Cardiac muscle cell (in vitro differentiated cells and primary cell): ENCODE measurements at places on chromosomes 13 and 19. TPM values are rescaled to one million over a fixed set of nuclear protein-coding genes. Genes with fewer than 3 reads are reported as not detected.
A peak's percentile ranks its signal among the peaks of the same experiment; 100 is the strongest.

GRCh38 chr13:91247768-91248167 lies 99.7 kb upstream of the MIR17HG start:
- DNase-seq: peak; percentile 5

GRCh38 chr13:45015300-45015699 lies 26.0 kb downstream of the GPALPP1 start:
- DNase-seq: no peak

DNA sequence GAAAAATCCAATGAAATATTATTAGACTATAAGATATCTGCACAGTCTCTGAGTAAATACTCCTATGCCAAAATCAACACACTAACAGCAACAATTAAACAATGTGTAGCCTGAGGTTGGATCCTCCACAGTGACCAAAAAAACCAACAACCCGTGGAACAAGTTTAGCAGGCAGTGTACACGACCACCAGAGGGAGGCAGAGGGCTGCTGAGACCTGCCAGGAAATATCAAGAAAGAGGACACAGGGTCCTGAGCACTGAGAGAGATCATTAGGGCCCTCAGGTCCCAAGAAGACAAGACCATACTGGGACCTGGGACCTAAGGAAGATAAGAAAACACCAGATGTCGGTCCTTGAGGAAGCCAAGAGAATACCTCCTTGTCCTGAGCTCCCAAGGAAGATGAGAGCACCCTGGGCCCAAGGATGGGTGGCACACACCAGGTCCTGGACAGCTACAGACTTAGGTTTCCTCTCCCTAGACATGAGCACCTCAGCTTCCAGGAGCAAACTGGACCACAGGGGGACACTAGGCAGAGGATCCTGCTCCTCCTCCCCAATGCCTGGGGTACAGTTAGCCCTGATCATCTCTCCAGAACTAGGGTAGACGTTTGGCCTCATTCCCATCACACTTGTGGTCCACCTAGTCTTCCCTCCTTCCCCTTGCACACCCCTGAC lies 822 bp upstream of the ZNF274 start:
- DNase-seq: peak; percentile 55

DNA sequence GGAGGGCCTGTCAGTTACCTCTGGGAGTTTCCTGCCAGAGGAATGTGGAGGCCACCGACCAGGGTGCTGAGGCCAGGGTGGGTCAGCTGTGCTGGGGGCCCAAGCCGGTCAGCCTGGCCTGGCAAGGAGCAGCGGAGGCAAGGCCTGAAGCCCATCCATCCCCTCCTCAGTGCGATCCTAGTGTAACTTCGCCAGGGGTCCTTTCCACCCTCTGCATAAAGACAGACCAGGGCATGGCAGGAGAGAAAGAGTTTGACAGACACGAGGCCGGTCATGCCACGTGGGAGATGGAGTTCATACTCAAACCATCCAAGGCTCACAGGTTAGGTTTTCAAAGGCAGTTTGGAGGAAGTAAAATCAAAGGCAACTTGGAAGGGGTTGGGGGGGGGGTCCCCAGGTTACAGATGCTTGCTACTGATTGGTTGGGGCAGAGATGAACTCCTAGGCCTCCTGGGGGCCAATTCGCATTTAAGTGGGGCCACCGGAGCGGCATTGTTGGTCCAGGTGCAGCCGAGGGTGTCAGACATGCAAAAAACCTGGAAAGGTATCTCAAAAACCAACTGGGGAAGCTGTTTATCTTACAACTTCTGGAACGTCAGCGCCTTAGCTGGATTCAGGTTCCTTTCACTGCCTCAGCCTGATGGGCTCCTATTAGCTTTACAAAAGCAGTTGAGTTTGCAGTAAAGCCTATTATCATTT lies 36.8 kb upstream of the DPRX start:
- DNase-seq: no peak

DNA sequence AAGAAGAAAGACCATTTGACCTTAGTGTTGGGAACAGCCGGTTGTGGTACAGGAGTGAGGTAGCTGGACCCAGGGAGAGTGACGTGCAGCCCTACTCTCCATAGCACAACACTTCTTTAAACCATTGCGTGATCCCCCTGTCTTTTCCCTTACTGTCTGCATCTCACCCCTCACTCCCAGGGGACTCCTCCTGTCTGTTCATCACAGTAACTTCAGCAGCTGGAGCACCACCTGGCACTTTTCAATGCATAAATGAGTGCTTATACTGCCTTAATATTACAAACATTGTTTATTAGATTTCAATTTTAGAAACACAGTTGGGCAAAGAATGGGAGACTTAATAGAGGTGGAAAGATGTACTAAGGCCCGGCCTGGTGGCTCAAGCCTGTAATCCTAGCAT lies 285.5 kb downstream of the UQCRFS1 start:
- no peak for DNase-seq

DNA sequence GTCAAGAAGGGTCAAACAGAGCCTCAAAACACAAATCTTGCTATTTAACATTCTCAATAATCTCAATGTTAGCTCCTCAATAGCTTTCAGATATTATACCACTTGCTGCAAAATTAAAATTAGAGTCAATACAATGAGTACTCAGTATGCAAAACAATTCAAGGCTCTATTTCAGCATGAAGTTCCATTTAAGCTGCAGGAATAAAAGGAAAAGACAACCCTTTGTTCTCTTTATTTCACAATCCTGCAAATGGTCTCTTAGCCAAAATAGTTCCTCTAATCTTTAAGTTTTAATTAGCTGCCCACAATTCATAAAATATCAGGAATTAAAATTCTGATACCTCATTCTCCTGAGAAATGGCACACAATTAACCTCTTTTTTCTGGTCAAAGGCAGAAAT lies 40.5 kb upstream of the DCT start:
- DNase-seq: no peak

- DNase-seq: peak; percentile 20
Measured at GRCh38 chr13:40589285-40590109, 76.9 kb downstream of the FOXO1 start.

- DNase-seq: no peak
Measured at GRCh38 chr13:21228738-21229137, 52.3 kb downstream of the MRPL57 start.

GRCh38 chr13:94967183-94968039 lies 255.1 kb upstream of the SOX21 start:
- DNase-seq: peak; percentile 9

DNA sequence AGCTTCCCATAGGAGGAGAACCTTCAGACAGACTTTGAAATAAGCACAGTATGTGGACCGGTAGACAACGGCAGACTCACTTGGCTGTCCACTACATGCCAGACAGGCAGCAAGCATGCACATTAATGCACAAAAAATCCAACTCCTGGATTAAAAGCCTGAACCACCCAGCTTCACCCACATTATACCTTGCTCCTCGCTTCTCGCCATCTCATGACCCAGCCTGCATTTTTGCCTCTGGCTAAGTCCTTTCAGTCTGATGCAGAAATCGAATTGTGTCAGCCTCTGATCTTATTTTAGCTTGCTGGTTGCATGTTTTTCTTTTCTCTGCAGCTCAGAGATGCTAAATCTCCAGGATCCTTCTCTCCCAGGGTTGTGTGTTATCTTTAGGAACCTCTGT lies 358.7 kb downstream of the RFC3 start:
- DNase-seq: no peak

GRCh38 chr13:66513728-66514127 lies 716.4 kb downstream of the PCDH9 start:
- DNase-seq: peak; percentile 65

GRCh38 chr13:44436589-44437337 lies 63.1 kb downstream of the SERP2 start:
- DNase-seq: peak; percentile 96

- no peak for DNase-seq
Measured at GRCh38 chr13:66139701-66140100, 1090.4 kb downstream of the PCDH9 start.

- DNase-seq: peak; percentile 59
Measured at GRCh38 chr19:7242601-7243258, 51.5 kb downstream of the INSR start.

DNA sequence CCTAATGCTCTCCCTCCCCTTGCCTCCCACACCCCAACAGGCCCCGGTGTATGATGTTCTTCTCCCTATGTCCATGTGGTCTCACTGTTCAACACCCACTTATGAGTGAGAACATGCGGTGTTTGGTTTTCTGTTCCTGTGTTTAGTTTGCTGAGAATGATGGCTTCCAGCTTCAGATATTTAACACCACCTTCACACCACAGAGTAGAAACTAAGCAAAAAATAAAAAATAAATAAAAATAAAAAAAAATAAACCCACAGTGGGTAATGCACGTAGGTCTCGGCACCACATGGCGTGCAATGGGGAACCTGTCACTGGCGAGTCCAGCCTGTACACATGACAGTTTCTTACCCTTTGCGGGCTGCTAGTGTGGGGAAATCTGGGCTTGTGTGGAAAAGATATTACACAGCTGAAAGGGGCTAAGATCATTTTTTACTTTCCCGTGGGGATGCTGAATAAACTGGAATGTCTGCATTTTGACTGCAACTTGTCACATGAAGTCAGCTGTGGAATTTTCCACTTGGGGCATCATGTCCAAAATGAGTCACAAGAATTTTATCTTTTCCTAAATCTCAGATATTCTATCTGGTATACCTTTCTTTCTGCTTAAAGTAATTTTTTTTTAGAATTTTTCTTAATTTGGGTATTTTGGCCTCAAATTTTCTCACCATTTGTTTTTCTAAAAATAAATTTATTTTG lies 170.5 kb downstream of the IRS2 start:
- no peak for DNase-seq

DNA sequence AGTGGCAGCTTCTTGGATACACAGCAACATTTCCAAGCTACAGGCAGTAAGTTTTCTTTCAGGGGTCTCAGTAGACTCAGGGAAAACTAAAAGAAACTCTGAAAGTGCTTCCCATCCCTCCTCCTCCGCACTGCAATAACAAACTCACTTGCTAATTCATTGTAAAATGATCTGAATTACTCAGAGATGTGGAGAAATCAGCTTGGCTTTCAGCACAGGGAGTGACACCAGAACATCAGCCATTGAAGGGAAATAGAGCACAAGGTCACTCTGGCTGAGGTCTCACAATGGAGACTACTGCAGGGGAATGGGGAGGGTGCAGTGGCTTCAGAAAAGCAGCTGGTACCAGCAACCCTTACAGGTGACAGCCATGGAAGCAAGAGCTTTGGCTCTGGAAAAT lies 137.3 kb upstream of the SERP2 start:
- DNase-seq: no peak

GRCh38 chr19:38647966-38648768 lies 718 bp downstream of the ACTN4 start:
- DNase-seq: no peak

DNA sequence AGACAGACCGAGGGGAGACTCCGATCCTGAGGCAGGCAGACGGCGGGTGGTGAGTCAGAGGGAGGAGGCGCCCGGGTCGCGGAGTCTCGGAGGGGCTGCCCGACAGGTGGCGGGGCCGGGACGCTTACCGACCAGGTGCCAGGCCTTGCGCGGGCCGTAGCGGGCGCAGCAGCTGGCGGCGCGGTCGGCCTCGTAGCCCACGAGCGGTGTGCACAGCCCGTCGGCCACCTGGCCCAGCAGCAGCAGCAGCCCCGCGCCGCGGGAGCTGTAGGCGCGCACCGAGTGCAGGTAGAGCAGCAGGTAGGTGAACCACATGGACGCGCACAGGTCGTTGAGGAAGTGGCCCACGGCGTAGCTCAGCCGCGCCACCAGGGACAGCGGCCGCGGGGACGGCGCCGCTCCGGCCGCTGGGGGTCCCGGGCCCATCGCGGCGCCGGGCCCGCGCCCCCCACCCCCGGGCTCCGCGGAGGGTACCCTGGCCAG lies 367 bp downstream of the MFSD12 start:
- DNase-seq: peak; percentile 23

DNA sequence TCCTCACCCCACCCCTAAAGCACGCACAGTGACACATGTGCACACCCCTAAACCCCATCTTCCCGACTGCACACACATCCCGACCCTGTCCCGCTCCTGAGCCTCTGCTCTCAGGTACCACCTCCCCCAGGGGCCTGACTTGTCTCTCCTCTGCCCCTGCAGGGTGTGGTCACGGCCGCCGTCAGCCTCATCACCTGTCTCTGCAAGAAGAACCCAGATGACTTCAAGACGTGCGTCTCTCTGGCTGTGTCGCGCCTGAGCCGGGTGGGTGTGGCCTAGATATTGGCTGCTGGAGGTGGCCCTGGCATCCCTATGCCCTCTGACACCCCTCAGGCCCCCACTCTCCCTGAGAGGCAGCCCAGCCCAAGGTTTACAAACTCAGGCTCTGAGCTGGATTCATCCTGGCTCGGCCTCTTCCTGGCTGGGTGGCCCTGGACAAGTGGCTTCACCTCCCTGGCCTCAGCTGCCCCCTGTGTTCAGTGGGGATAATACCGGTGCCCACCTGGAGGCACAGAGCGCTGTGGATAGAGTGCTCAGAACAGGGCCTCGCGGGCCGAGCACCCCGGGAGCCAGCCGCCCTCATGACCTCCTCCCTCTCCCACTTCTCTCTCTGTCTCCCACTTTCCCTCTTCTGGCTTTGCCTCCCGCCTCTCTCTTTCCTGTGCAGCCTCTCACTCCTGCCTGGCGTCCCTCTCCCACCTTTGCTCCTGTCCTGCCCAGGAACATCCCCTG lies 20.1 kb downstream of the FUZ start:
- DNase-seq: no peak

- no peak for DNase-seq
Measured at GRCh38 chr13:109410868-109411267, 375.5 kb downstream of the IRS2 start.

DNA sequence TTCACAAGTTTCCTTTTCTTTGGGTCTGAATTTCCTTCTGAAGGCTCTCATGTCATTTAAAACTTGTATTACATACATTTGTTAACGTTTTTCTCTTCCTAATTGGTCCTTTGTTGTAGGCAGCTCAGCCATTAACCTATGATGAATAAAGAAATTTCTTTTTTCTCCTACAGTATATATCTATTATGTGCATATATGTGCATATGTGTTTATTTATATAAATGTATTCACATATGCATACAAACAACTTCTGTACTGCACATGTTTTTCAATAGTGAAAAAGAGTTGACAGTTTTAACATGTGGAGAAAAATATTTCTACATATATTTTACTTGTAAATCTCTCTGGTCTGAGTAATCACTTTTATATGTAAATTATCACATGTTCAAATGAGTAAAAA lies 1674.9 kb upstream of the PCDH20 start:
- DNase-seq: no peak

GRCh38 chr13:80448725-80449124 lies 107.8 kb upstream of the SPRY2 start:
- DNase-seq: no peak

- DNase-seq: peak; percentile 40
Measured at GRCh38 chr19:49261602-49262001, 63.4 kb downstream of the SLC6A16 start.

B3GNT8 gene
- polyA plus RNA-seq: 4.8 and 5.9 TPM in 2 replicates

APLP1 gene
- 117 and 157 TPM in 2 replicates for polyA plus RNA-seq

CGB5 gene
- polyA plus RNA-seq: not detected in 2 replicates

CRYL1 gene
- polyA plus RNA-seq: 43.6 and 73.6 TPM in 2 replicates

MISP3 gene
- polyA plus RNA-seq: 23.2 and 25.6 TPM in 2 replicates
